Esophagus muscularis mucosa (tissue), 4 donors: ENCODE measurements at places on chromosomes 5 and 9. TPM values are rescaled to one million over a fixed set of nuclear protein-coding genes. Genes with fewer than 3 reads are reported as not detected.

GRCh38 chr5:1831677-1832313 is 30.6 kb downstream of the NDUFS6 start:
- no peak overlapping the region for H3K27ac ChIP-seq
- DNase-seq: no peak
- peaks cover 17% of the 10 kb centered on the region for H3K36me3 ChIP-seq
- no peaks in the 10 kb centered on the region for H3K27me3 ChIP-seq
- no peak overlapping the region for H3K4me3 ChIP-seq

GRCh38 chr9:88530051-88530450 is 4.9 kb upstream of the NXNL2 start:
- no peak for DNase-seq
- H3K27me3 ChIP-seq: no peaks in the 10 kb centered on the region
- no peak overlapping the region for H3K4me3 ChIP-seq
- peaks cover 18% of the 10 kb centered on the region for H3K4me1 ChIP-seq
- H3K27ac ChIP-seq: no peak overlapping the region
- no peaks in the 10 kb centered on the region for H3K36me3 ChIP-seq

- DNase-seq: no peak
- H3K27ac ChIP-seq: no peak overlapping the region
- no peaks in the 10 kb centered on the region for H3K27me3 ChIP-seq
- peaks cover 8% of the 10 kb centered on the region for H3K4me1 ChIP-seq
- H3K36me3 ChIP-seq: no peaks in the 10 kb centered on the region
- no peak overlapping the region for H3K4me3 ChIP-seq
These were observed 105.7 kb upstream of the ADAMTSL1 start for GRCh38 chr9:18368206-18368605.

DNA sequence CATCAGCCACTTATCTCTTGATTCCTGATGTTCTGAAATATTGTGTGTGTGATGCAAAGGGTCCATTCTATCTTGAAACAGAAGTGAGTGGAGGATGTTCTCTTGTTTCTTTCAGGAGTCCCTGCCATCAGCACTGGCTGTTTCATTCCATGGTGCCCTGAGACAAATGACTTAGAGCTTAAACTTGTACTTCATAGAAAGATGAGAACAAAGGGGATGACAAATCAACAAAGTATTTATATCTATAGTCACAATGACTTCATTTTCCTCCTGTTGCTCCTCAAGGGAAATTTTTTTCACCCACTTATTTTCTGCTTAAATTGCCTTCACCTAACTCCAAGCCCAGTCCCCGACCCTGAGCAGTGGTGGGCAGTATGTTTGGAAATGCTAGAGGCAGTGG is 171.6 kb downstream of the TARS1 start:
- no peak overlapping the region for H3K27ac ChIP-seq
- H3K4me1 ChIP-seq: peaks cover 15% of the 10 kb centered on the region
- H3K27me3 ChIP-seq: no peaks in the 10 kb centered on the region
- H3K4me3 ChIP-seq: no peak overlapping the region
- no peak for DNase-seq

DNA sequence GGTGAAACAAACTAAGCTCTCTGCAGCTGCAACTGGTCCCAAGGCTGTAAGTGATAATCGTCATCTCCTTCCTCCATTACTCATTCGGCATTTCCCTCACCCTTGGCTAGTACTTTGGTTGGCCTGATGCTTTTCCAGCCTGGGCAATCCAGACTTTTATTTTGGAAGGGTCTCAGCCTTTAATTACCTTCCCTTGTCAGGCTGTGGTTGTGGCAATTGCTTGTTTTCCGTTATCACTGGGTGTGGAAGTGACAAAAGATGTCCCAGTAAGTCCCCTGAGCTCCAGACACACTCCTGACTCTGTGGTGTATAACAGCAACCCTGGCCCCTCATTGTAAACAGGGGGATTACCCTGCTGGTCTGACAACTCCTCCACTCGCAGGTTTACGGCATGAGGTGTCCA is 6.3 kb upstream of the FAF2 start:
- no peaks in the 10 kb centered on the region for H3K27me3 ChIP-seq
- H3K4me3 ChIP-seq: no peak overlapping the region
- H3K27ac ChIP-seq: no peak overlapping the region
- H3K4me1 ChIP-seq: peaks cover 6% of the 10 kb centered on the region
- no peak for DNase-seq
- no peaks in the 10 kb centered on the region for H3K36me3 ChIP-seq

DNA sequence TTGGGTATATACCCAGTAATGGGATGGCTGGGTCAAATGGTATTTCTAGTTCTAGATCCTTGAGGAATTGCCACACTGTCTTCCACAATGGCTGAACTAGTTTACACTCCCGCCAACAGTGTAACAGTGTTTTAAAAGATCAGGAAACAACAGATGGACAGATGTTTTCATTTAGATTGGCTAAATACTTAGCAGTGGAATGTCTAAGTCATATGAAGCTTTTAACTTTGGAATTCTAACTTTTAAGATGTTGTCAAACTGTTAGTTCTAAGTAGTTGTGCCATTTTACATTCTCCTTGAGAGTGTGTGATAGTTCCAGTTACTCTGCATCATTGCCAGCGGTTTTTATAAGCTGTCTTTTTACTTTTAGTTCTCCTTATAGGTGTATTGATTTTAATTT is 688.8 kb downstream of the SEMA5A start:
- no peaks in the 10 kb centered on the region for H3K27me3 ChIP-seq
- no peak overlapping the region for H3K4me3 ChIP-seq
- DNase-seq: no peak
- H3K27ac ChIP-seq: no peak overlapping the region
- H3K4me1 ChIP-seq: no peaks in the 10 kb centered on the region

DNA sequence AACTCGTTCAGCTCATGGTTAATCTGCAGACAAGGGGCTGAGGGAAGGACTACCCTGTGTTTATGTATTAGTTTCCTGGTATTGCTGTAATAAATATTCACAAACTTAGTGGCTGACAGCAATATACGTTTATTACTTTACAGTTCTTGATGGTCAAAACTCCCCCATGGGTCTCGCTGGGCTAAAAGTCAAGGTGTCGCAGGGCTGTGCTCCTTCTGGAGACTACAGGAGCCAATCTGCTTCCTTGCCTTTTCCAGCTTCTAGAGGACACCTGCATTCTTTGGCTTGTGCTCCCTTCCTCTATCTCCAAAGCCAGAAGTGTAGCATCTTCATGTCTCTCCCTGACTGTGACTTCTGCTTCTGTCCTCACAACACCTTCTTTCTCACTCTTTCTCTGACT is 653.8 kb upstream of the RIOK2 start:
- no peak for DNase-seq
- no peak overlapping the region for H3K27ac ChIP-seq
- peaks cover 39% of the 10 kb centered on the region for H3K4me1 ChIP-seq

- no peak overlapping the region for H3K4me3 ChIP-seq
- peaks cover 14% of the 10 kb centered on the region for H3K4me1 ChIP-seq
These were observed 283.7 kb downstream of the CSNK1G3 start for GRCh38 chr5:123795688-123796087.

GRCh38 chr9:137317718-137318511 is 15.8 kb upstream of the NRARP start:
- peaks cover 50% of the 10 kb centered on the region for H3K4me1 ChIP-seq
- peaks cover 37% of the 10 kb centered on the region for H3K27me3 ChIP-seq
- DNase-seq: no peak
- no peaks in the 10 kb centered on the region for H3K36me3 ChIP-seq
- peak overlapping the region; percentile 49 for H3K27ac ChIP-seq

GRCh38 chr5:139417214-139417613 is 13.3 kb upstream of the SPATA24 start:
- H3K27ac ChIP-seq: peak overlapping the region; percentile 76
- no peak overlapping the region for H3K4me3 ChIP-seq
- H3K27me3 ChIP-seq: no peaks in the 10 kb centered on the region
- peaks cover 69% of the 10 kb centered on the region for H3K4me1 ChIP-seq

GRCh38 chr9:79256691-79257213 is 315.0 kb upstream of the TLE4 start:
- peak overlapping the region; percentile 36 for H3K4me3 ChIP-seq
- H3K4me1 ChIP-seq: peaks cover 5% of the 10 kb centered on the region
- peak; percentile 77 for DNase-seq
- no peaks in the 10 kb centered on the region for H3K27me3 ChIP-seq
- H3K36me3 ChIP-seq: no peaks in the 10 kb centered on the region

- no peaks in the 10 kb centered on the region for H3K36me3 ChIP-seq
- H3K27ac ChIP-seq: no peak overlapping the region
- H3K4me3 ChIP-seq: no peak overlapping the region
- no peaks in the 10 kb centered on the region for H3K27me3 ChIP-seq
- H3K4me1 ChIP-seq: peaks cover 13% of the 10 kb centered on the region
- no peak for DNase-seq
These were observed 284.8 kb upstream of the DMRT1 start for GRCh38 chr9:556675-557074.

DNA sequence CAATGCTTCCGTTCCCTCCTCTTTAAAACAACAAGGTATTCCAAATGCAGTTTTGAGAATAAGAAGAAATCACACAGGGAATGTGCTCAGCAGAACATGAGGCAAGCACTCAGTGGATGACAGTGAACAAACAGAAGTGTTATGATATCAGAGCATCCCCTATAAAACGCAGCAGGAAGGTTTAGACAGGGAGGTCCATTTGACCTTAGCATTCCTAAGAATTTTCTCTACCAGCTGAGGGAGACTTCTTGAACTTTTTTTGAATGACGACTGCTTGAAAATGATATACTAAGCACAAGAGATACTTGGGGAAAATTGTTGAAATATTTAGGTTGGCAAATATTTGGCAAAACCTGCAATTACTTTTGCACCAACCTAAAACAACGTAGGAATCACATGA is 3.9 kb downstream of the AMACR start:
- H3K27ac ChIP-seq: no peak overlapping the region
- DNase-seq: peak; percentile 5
- no peak overlapping the region for H3K4me3 ChIP-seq
- peaks cover 46% of the 10 kb centered on the region for H3K4me1 ChIP-seq

- peaks cover 8% of the 10 kb centered on the region for H3K4me1 ChIP-seq
- H3K27ac ChIP-seq: no peak overlapping the region
- H3K4me3 ChIP-seq: no peak overlapping the region
- no peaks in the 10 kb centered on the region for H3K27me3 ChIP-seq
- H3K36me3 ChIP-seq: no peaks in the 10 kb centered on the region
- no peak for DNase-seq
These were observed 36.3 kb downstream of the PTGER4 start for GRCh38 chr5:40716000-40716399.

DNA sequence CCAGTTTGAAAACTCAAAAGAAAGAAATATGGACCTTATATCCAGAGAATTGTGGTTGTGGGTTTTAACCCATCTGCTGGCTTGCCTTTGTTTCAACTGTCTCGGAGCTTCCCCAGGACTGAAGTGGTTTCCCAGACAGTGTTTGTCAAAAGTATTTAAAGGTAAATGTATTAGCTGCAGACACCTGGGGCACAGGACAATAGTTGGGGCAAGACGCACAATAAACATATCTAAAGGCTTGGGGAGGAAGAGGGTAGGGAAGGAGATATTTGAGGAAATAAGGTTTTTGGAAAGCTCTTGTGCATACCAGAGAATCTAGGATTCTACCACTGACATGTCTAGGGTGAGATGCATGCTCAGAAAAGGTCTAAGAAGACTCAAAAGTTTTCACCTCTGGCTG is 99.0 kb downstream of the ADAMTS2 start:
- H3K27ac ChIP-seq: no peak overlapping the region
- no peaks in the 10 kb centered on the region for H3K27me3 ChIP-seq
- no peak overlapping the region for H3K4me3 ChIP-seq
- H3K36me3 ChIP-seq: no peaks in the 10 kb centered on the region

DNA sequence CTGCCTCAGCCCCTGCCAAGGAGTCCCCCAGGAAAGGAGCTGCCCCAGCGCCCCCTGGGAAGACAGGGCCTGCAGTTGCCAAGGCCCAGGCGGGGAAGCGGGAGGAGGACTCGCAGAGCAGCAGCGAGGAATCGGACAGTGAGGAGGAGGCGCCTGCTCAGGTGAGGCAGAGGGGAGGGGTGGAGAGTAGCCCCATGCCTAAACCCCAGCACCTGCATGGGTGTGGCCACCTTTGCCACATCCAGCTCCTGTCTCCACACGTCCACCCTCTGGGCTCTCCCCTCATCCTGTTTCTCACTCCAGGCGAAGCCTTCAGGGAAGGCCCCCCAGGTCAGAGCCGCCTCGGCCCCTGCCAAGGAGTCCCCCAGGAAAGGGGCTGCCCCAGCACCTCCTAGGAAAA is 17.2 kb downstream of the TCOF1 start:
- DNase-seq: no peak
- H3K27me3 ChIP-seq: no peaks in the 10 kb centered on the region
- H3K27ac ChIP-seq: no peak overlapping the region
- no peaks in the 10 kb centered on the region for H3K4me1 ChIP-seq
- H3K36me3 ChIP-seq: peaks cover 100% of the 10 kb centered on the region
- H3K4me3 ChIP-seq: no peak overlapping the region

GRCh38 chr5:163730206-163730756 is 224.9 kb downstream of the MAT2B start:
- H3K4me3 ChIP-seq: no peak overlapping the region
- DNase-seq: no peak
- H3K36me3 ChIP-seq: no peaks in the 10 kb centered on the region
- no peaks in the 10 kb centered on the region for H3K27me3 ChIP-seq

DNA sequence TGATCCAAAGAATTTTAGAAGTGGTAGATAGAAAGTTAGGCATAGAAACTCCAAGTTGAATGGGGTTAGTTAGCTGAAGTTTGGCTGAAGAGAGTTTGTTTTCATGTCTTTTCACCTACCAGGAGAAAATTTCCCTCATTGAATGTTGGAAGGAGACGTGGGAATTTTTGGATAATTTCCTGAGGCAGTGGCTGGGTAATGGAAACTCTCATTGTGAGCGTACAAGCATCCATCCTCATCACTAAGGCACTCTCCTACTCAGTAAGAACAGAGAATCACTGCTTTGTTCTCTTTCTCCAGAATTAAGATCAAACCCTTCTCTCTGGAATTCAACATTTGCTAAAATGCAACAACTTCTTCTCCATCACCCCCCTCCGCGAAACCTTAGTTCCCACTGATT is 179.7 kb downstream of the PALM2AKAP2 start:
- no peak overlapping the region for H3K4me3 ChIP-seq
- H3K4me1 ChIP-seq: peaks cover 7% of the 10 kb centered on the region
- no peak for DNase-seq

GRCh38 chr5:171990713-171991015 is 15.8 kb downstream of the FBXW11 start:
- H3K36me3 ChIP-seq: no peaks in the 10 kb centered on the region
- no peaks in the 10 kb centered on the region for H3K27me3 ChIP-seq
- H3K4me1 ChIP-seq: peaks cover 22% of the 10 kb centered on the region
- DNase-seq: no peak
- no peak overlapping the region for H3K27ac ChIP-seq

GRCh38 chr9:136944212-136944518 is 373 bp downstream of the FBXW5 start:
- H3K36me3 ChIP-seq: peaks cover 41% of the 10 kb centered on the region
- H3K4me1 ChIP-seq: peaks cover 39% of the 10 kb centered on the region
- H3K4me3 ChIP-seq: peak overlapping the region; percentile 99
- no peaks in the 10 kb centered on the region for H3K27me3 ChIP-seq

The ANKRA2 gene
- total RNA-seq: 18.7 TPM

The RANBP6 gene
- 13.9 TPM for total RNA-seq

The GNA14 gene
- total RNA-seq: 9.4 TPM

The ZNF782 gene
- 7.0 TPM for total RNA-seq
